ENCODE measurements at places on chromosomes 12 and 14.
A peak's percentile ranks its signal among the peaks of the same experiment; 100 is the strongest.

GRCh38 chr12:77953528-77954205 is 123.0 kb downstream of the NAV3 start:
- no peak for DNase-seq

DNA sequence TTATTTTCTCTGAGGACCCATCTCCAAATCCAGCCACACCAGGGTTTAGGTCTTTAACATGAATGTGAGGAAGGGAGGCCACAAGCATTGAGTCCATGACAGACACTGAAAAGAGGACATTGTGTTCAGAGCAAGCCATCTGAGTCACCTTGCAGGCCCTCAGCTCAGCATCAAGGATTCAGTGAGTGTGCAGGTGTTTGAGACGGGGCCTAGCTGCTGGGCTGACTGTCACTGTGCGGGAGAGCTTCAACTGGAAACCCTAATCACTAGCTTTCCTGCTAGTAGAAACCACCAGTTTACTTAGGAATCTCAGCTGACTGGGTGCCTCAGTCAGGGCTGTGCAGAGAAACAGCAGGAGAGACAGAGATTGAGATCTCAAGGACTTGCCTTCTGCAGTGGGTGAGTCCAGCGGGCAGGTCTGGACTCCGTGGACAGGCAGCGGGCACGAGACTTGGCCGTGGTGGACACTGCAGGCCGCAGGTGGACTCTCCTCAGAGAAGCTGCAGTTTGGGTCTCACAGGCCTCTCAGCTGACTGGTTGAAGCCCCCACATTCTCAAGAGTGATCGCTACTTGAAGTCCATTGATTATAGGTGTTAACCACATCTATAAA is 86.1 kb upstream of the DYNC1H1 start:
- DNase-seq: no peak

- no peak for DNase-seq
Observed at GRCh38 chr14:22974530-22975313, 7.6 kb downstream of the AJUBA start.

GRCh38 chr14:58362798-58363412 is 32.8 kb upstream of the TOMM20L start:
- DNase-seq: no peak

GRCh38 chr12:45435945-45436710 is 220.2 kb downstream of the ANO6 start:
- DNase-seq: no peak

- DNase-seq: peak; percentile 25
Observed at GRCh38 chr12:56634242-56634836, 4.2 kb upstream of the BAZ2A start.

GRCh38 chr12:4723226-4723625 is 3.0 kb downstream of the GALNT8 start:
- no peak for DNase-seq

- no peak for DNase-seq
Observed at GRCh38 chr12:93626160-93626559, 51.0 kb upstream of the CRADD start.

GRCh38 chr12:124734224-124734788 is 129.4 kb downstream of the SCARB1 start:
- DNase-seq: no peak

DNA sequence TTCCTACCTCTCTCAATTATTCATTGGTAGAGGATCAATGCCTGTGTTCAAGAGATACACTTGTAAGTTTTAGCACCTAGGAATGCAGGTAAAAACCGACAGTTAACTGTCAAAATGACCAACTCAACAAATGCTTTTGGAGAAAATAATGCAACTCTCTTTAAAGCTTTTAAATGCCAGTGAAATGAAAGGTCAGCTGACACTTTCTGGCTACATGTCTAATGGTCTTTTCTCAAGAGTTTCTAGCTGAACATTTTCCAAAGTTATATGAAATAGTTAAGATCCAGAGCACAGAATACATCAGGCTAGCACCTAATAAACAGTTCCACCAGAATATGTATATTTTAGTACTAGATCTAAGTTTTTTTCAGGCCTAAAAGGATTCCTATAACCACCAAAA is 2.0 kb downstream of the CSRNP2 start:
- no peak for DNase-seq

Data from stimulated activated CD4-positive, alpha-beta T cell treated with anti-CD3 and anti-CD28 coated beads, Interleukin-12 subunit alpha, Interleukin-12 subunit beta, amount 100 ng/mL, for 4 hours (primary cell).